ENCODE measurements at places on chromosomes 5 and 9.

- DNase-seq: no peak
Observed at GRCh38 chr9:116671605-116672004, 15.5 kb upstream of the TRIM32 start.

DNA sequence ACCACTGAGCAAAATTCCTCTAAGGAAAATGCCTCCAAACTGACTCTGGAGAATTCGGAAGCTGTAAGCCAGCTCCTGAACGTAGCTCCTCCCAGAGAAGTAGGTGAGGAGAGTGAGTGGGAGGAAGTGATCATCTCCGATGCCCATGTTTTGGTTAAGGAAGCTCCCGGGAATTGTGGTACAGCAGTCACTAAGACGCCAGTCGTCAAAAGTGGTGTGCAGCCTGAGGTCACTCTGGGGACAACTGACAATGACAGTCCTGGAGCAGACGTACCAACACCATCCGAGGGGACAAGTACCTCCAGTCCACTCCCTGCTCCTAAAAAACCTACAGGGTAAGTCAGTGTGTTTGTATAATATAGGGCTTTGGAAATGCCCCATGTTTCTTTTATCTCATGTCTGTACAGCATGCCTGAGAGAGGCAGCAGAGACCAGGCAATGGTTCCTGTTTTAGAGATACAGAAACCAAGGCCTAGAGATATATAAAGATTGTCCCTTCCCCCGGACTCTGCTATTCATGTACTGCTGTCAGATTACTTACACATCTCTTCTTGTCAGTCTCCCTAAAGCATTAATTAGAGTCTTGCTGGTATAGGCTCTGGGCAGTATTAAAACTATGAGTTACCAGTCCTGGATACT, 23.9 kb downstream of the HMGXB3 start:
- DNase-seq: no peak

GRCh38 chr5:66713998-66714397, 117.8 kb downstream of the MAST4 start:
- DNase-seq: no peak

DNA sequence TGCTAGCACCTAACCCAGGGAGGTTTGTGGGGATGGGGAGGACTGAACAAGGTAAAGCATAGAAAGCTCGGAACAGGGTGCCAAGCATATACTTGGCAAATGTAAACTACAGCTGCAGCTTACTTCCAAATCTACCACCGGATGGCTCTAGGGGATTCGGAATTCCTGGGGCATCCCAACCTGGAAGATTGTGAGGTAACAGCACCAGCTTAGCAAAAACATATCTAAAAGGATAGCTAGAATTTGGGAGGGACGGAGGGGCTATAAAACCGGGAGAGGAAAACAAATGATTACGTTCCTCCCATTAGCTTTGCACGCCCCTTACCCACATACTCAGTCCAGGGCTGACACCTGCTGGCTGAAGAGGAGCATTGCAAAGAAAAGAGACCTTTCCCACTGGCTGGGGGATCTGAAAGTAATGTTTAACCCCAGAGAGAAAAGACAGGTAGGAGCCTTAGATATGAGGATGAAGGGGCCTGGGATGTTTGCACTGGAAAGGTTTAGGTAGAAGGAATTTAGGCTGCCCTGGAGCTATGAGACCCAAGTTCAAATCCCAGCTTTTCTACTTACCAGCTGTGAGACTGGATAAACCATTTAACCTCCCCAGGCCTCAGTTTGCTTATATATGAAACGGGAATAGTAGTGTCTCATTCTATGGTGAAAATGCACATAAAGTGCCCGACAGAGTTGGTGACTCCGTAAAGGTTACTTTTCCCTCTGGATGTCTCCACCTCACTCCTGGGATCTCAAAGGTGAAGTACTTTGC, 73.6 kb downstream of the FAM114A2 start:
- DNase-seq: peak; percentile 42

DNA sequence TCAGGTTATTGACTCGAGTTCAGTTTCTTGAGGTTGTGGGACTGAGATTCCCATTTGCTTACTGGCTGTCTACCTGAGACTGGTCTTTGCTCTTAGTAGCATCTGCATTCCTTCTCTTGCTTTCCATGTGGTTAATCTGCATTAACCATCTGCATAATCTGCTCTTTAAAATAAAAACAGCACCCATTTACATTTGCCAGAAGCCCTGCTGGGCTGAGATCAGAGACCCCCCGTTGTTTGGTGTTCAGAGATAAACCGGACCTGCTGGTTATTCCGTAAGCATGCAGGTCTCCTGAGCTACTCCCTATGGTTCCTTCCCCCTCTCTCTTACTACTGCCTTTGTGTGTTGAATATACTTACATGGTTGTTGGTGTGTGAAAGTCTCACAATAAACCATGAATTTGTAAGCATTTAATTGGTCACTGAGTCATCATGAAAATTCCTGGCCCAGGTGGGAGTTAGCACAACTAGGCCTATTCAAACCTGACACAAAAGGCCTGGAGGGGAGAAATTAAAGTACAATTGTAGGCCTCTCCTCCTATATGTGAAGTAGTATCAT, 396.7 kb downstream of the MRPS30 start:
- no peak for DNase-seq

GRCh38 chr5:107301999-107302398, 368.7 kb downstream of the EFNA5 start:
- DNase-seq: no peak

GRCh38 chr9:129353697-129354336, 175.8 kb upstream of the IER5L start:
- DNase-seq: no peak

DNA sequence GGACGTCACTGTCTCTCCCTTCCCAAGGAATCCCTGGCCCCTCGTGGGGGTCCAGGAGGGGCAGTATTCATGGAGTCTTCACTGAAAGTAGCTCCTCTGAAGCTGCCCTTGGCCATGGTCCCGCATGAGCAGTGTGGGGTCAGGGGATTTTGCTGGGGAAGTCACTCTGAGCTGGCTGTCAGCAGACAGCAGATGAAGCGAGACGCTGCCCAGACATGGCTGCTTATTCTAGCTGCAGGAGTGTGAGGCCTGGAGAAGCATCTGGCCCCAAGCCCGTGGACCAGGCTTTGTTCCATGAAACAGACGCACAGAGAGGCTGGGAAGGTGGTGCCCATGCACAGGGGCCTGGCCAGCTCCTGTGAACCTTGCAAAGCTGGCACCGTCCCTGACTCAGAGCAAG, 21.5 kb upstream of the ASS1 start:
- DNase-seq: no peak

GRCh38 chr9:69218166-69218565, 44.1 kb downstream of the TJP2 start:
- no peak for DNase-seq

DNA sequence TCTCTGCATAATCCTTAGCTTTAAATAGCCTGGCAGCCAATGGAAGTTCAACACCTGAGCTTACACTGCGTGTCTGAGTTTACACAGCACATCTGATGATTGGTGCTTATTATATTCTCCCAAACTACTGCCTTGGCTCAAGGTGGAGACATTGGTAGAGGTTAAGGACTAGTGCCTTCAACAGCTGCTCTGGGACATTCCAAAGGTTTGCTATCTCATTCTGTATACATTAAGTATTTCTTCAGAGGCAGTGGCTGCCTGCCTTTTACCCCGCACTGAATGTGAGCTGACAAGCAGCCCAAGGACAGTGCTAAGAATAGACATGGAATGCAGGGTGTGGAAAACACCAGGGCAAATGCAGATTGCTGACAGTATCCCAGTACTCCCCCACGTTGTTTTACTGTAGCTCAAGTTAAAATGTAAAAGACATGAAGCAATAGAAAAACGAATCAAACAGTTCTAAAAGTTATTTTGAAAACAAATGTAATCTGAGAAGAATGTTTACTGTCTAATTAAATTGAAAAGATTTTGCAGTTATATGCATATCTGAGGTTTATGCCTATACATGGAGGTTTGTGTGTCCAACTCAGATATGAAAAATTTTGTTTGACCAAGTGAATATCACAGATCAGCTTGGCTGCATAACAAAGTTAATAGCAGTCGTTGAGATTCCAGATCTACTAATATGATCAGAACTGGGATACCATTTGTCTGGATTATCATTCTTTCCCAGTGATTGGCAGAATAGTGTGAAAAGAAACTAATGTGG, 1.8 kb downstream of the HSPB3 start:
- no peak for DNase-seq

DNA sequence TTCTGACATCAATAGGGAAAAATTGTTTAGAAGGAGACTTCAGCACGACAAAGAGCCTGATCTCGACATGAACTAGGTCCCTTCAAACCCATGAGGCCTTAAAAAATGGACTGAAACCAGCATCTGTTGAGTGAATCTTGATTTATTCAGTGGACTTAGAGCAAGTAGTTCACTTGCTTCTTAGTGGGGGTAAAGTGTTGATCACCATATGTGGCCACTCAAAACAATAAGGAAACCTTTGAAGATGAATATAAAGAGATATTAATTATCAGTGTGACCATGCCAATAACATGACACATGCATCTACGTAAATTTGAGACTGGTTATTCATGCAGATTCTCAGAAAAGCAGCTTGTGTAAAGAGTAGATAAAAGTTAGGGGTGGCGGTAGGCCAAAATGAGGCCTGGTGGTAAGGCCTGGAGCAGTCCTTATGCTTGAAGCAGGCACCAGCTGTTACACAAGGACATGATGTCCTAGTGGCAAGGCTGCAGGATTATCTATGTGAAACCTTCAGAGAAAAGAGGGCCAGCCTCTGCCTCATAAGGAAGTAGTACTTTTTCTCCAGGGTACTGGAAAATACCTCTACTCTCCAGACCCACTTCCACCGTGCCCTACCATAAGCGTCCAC, 61.3 kb downstream of the S1PR3 start:
- no peak for DNase-seq

GRCh38 chr5:148290271-148291195, 21.7 kb upstream of the SPINK7 start:
- DNase-seq: no peak

DNA sequence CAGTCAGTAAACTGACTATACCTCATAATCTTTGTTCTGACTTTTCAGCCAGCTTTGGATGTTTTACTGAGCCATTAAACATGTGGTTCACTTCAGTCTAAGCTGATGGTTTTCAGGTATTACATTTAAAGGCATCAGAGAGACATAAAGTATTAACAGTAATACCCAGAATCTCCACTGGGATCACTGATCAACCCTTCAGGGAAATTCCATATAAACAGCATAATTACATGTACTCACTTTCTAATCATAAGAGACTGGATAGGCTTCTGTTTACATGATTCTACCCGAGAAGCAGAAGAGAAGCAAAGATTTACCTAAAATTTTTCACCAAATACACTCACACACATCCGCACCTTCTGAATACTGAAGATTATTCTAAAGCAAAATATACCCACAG, 186.7 kb upstream of the FREM1 start:
- DNase-seq: no peak

GRCh38 chr5:119288379-119289033, 67.3 kb upstream of the TNFAIP8 start:
- no peak for DNase-seq

- peak; percentile 44 for DNase-seq
Observed at GRCh38 chr5:141692919-141693725, 11.1 kb upstream of the ARAP3 start.

GRCh38 chr9:33867747-33868439, 50.9 kb downstream of the UBE2R2 start:
- no peak for DNase-seq

DNA sequence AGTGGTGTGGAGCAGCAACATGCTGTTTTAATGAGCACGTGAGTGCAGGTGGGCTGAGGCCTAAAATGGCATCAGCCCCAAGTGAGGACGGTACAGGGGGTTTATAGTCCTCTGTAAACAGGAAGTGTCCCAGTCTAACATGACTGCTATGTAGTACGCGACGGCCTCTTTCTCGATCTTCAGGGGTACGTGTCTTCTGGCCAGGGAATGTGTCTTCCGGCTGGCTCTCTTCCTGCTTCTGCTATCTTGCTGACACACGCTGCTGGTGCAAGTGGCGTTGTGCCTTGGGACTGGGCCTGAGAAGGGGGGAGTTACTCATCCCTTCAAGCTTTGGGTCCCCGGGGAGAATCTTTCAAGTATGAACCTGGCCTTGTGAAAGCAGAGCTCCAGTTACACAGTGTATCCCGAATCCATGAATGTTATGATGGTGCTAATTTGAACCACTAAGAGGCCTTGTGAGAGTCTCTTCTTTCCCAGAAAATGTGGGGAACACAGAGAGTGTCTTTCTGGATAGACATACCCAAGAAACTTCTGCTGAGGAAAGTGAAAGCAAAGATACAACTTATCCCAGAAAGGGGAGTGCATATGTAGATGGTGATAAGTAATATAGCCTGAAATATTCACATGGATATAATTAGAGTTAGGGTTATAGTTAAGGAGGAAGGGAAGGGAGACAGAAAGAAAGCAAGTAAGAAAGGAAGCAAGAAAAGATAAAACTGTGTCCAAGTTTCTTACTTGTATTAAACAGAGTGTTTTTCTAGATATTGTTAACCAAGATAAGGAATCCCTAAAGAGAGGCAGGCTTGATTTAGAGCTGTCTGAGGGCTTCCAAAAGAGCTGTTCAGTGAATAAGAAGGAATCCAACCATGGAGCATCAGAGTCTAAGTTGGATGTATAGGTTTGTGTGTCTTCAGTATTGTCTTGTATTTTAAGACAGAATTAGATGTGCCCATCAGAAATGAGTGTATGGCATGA, 35.5 kb upstream of the ANXA2R start:
- DNase-seq: no peak

DNA sequence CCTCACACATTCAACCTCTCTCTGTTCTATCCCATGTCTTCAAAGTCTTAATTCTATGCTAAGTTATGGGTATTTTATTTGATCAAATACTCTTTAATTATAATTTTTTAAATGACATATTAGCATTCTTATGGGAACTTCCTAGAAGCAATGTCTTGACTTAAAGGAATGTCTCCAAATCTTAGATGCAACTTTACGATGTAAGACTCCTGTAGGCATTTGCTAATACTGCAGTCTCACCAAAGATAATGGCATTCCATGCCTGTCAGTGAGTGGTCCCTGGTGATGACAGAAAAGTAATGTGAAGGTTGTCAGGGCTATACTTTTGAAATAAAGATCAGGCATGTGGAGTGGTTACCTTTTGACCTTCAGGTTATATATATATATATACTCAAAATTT, 1654.2 kb upstream of the WWC1 start:
- DNase-seq: no peak

- no peak for DNase-seq
Observed at GRCh38 chr5:142242272-142242671, 82.5 kb downstream of the SPRY4 start.

DNA sequence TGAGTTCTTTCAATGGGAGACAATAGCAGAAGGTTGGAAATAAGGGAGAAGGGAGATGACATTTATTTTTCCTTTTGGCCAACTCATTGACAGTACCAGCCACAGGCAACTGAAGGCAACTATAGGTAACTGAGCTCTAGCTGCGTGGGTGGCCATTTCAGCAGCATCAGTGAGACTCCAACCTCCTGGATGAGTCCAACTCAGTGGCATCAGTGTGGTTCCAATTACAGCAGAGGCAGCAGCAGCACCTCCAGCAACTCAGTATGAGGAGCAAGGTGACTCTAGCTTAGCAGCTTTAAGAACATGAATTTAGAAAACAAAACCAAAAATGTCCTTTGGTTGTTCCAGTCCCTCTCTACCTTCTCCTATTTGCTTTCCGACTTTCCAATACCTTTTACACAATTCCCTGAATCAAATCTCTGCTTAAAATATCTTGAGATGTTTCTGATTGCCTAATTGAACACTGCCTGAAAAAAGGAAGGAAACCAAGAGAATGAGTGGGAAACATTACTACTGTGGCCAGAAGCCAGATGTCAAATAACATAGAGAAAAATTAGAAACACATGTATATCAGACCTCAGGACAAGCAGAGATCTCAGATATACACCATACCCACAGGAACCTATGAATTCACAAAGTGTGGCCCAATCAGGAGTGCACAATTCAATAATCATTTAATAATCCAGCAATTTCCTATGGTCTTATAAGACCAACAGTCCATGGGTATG, 166.5 kb upstream of the RORB start:
- DNase-seq: no peak

All from stimulated activated naive CD8-positive, alpha-beta T cell treated with anti-CD3 and anti-CD28 coated beads, Interleukin-15, amount 100 ng/mL, for 72 hours (primary cell).